ENCODE measurements at places on chromosomes 2 and 18. TPM values are rescaled to one million over a fixed set of nuclear protein-coding genes. Genes with fewer than 3 reads are reported as not detected.

The GKN1 gene
- not detected for total RNA-seq

The FOXD4L1 gene
- total RNA-seq: not detected

The ANTXR1 gene
- total RNA-seq: 110 TPM

The C1D gene
- 22.9 TPM for total RNA-seq

DNA sequence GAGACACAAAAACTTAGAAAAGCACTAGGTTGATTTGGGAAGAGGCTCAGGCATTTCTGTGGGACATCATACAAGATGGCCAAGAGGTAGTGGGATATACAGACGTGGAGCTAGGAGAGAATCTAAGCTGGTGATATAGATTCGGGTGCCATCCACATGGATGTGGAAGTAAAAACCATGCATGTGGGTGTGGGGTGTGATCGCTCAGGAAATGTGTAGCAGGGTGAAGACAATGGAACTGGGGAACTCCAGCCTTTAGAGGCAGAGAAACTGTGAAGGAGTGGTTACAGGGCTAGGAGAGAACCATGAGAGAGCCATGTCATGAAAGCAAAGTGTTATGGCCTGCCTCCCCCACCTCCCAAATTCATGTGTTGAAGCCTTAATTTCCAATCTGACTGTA, 43.0 kb upstream of the CTLA4 start:
- no peak for DNase-seq

- peak; percentile 45 for DNase-seq
These were observed 420 bp downstream of the PIGN start for GRCh38 chr18:62186499-62186773.

- DNase-seq: no peak
These were observed 443.2 kb upstream of the ID2 start for GRCh38 chr2:8238521-8239230.

DNA sequence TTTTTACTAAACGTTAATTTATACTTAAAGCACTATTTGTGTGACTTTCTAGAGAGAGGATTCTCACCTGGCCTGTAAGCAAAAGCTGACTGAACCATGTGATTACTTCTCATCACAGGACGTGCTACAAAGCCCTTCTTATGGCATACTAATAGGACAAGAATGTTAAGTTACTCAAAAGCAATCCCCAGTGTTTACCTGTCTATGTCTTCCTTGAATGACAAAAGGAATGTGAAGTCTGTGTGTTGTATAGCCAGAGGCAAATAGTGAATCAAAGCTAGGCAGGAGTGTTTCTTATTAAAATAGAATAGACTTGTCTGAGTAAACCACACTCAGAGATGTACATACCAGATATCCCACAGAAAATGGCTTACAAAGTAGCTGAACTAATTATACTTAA, 1465.5 kb downstream of the SUCLG1 start:
- DNase-seq: no peak

DNA sequence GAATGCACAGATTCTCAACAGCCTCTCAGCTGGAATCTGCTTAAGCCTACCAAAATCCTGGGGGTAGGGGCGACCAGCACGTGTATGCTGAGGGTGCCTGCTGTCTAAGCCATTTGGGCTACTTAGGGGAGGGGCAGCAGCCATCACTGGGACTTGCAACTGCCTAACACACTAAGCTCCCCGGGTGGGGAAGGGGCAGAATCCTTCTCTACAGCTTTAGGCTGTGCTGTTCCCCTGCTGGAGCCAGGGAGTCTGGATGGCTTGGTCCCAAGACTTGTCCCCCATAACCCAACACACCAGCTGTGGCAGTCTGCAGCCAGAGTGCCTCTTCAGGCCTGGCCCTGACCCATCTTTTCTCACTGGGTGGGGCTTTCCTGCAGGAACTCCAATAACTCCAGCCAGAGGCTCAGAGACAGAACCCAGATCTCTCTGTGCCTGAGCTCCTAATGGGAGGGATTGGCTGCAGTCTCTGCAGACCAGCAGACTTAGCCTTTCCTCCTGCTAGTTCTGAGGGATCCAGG, 305.4 kb upstream of the RND3 start:
- DNase-seq: no peak

DNA sequence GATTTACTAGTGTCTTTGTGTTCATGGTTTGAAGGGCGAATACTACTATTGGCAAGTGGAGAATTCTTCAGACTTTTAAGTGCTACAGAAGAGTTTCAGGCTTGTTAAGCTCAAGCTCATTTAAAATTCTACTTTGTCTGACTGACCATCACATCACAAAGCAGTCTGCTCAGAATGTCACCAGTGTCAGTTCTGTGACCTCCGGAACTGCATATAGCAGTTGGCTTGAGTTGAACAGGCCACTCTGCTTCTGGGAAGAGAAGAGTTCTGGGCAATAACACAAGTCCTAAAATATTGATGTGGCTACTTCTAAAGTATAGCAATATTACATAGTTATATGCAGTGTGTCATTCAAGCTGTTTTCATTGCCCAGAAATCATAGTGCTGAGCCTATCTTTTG, 245.0 kb upstream of the BOD1L2 start:
- no peak for DNase-seq
